Fibroblast of skin of right biceps (primary cell): ENCODE measurements at places on chromosomes 12 and 14.
A peak's percentile ranks its signal among the peaks of the same experiment; 100 is the strongest.

DNA sequence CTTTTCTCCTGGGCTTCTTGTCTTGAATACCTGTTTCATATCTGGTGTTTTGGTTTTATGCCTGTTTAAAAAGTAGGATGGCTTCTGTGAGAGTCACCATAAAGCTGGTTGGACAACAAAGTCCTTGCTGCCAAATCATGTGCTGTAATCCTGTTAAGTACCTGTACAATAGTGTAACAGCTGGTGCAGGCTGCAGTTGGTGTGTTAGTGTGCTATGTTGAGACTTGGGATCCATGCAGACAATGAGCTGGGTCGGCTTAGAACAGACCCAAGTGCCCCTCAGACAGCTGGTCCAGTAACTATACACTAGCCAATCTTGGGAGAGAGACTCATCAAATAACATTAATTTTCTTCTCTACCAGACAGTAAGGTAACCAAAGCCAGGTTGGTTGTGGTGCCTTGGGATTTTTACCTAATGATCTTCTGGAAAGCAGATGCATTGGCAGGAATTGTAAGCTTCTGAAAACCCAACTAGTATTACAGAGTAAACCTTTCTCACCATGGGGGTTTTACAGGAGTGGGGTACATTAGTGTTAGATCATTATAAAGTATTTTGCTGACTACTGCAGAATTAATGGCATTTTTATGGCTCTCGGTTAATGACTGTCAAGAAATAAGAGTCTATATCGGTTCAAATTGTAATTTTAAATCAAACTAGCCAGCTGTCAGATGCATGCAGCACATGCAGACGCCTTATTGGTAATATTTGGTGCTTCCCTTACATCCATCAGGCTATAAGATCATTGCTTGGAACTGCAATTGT is 231.2 kb downstream of the PDZRN4 start:
- DNase-seq, result no peak

- no peak for DNase-seq
Measured at GRCh38 chr12:22494319-22494718, 50.0 kb downstream of the C2CD5 start.

DNA sequence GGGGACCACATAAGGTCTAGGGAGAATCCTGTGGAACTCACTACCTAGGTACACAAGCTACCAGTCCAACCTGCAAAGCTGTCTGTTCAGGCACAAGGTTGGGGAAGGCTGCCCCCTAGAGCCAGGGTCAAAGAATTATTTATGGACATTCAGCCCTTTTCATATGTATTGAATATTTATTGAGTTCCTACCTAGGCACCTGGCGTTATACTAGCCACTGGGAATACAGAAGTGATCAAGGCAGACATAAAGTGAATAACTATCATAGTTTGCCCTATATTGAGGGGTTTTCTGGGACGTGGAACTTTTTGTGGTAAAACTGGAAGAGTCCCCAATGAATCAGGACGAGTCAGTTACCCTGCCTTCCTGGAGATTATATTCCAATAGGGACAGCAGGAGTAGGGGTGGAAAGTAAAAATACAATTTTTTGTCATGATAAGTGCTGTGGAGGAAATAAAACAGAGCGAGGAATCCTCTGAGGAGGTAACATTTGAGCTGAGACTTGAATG is 5.8 kb upstream of the SLC48A1 start:
- no peak for DNase-seq

DNA sequence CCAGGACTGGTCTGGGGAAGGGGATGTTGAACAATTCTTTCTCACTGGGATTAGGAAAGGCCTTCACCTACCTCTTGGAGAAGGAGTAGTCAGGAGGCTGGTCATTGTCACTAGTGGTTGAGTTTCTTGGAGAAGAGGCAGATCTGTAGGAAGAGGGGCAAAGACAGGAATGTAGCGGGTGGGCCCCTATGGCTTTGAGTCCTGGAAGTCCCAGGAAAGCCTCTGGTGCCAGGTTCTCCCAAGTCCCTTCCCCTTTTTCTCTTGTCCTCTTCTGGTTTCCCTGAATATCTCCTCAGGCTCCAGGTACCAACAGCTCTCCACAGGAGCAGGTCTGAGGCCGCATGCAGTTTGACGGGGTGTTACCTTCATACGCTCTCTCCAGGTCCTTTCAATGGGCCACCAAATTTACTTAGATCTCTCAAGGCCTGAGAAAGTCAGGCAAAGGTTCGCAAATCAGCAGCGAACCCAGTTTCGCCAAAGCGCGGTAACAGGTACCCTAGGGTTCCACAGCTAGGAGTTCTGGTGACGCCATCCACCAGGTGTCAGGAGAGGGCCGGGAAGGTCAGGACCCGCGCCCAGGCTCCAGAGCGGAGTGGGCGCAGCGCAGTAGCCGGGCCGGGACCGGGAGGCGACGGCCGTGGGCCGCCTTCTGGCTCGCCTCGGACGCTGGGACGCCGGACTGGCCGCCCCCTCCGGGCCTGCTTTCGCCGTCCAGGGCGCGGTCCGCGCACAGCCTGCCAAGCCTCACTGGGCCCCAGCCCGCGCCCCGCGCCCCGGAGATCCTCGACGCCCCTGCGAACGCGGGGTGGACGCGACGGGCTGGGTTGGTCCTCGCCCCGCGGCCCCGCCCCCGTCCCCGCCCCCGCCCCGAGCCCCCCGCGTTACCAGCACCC is 795 bp downstream of the SMAGP start:
- DNase-seq, result peak; percentile 51

DNA sequence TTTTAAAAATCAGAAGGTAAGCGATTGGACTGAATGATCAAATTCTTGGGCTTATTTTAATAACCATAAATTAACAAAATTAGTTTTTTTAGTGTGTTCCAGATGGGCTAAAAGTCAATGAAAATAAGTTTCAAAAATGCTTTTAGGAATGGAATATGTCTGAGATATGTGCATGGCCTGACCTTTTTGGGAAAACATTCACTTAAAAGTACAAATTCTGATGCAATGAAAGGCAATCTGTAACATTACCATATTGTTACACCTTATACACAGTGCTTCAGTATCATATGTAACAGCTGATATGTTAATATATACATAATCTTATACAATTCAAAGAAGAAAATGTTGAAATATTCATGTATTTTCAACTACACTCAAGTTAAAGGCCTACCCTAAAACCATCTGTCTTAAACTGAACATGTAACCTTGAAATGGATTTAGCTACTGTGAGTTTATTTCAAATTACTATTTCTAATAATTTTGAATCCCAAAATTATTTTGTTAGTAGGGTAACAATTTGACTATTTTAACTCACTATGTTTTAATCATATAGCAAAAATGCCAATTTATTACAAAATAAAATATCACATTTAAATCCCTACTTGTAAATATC is 84.8 kb downstream of the EEA1 start:
- DNase-seq, result peak; percentile 24

DNA sequence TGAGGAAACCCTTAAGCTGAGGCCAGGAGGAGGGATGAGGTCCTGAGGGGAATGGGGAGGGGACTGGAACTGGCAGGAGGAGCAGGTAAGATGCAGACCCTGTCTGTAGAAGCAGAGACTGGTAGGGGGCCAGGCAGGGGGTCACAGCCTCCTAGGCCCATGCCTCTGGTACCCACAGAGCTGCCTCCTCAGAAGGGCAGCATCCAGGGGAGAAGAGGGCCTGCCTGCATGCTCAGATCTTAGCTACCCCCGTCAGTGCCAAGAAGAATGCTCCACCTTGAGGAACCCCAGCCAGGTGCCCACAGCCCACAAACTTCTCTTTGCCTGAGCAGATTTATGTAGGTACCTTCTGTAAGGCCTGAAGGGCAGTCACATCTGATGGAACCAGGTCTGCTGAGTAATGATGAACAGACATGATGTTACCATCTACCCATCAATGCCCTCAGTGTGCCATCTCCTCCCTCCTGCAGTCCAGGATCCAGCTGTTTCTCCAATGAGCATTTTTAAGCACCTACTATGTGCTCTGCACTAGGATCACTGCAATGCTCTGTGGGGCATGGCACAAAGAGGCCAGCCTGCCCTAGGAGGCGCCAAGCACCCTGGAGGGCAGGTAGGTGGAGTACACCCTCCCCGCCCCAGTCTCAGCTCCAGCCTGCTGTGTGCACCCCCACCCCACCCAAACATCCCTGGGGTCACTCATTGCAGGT is 24.8 kb upstream of the ZFP36L1 start:
- DNase-seq, result no peak

GRCh38 chr14:78254911-78255461 is 84.8 kb downstream of the NRXN3 start:
- DNase-seq, result peak; percentile 79

DNA sequence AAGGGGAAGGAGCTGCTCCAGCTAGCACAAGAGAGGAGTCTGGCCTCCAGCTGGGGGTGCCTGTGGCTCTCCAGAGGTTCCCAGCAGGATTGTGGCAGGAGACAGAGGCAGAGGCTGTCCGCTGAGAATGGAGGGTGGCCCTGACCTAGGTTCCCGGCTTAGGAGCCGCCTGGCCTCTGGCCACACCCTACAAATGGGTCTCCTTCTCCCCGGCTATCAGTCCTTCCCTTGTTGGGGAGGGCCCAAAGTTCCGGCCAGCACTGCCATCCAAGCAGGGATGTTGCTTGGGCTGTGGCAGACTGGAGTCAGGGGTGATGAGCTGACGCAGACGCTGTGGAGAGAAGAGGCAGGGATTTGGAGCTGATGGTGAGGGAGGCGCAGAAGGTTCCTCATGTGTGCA is 23.1 kb downstream of the SLC6A12 start:
- no peak for DNase-seq

DNA sequence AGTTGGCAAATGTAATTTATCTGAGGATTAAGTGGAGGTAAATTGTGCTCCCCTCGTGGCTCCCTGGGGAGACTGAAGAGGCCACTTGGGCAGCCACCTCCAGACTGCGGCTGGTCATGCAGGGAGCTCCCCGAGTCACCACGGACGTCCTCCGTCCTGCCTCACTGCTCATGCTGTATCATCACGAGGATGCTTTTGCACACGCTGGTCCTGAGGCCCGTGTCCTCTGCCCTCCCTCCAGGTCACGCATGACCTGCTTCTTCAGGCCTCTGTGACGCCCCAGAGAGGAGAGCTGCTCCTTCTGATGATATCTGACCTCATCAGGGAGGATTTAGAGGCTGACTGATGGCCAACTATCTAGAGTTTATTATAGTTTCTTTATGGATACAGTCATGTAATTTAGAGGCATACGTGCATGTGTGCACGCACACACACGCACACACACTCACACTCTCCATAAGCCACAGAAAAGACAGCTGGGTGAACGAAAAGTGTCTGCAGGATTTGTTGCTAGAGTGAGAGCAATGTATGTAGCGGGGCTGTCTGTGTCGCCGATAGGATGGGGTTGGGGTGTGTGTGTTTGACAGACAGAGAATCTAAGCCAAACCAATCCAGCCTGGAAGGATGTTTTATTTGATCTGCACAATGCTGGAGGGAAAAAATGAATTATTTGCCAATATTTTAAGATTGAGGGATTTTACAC is 160.0 kb downstream of the ADGRD1 start:
- peak; percentile 57 for DNase-seq

GRCh38 chr12:38921025-38921677 is 15.8 kb upstream of the CPNE8 start:
- peak; percentile 7 for DNase-seq

GRCh38 chr12:119666900-119667576 is 895 bp upstream of the PRKAB1 start:
- no peak for DNase-seq

- peak; percentile 71 for DNase-seq
Measured at GRCh38 chr12:57146961-57147944, at the start of gene LRP1-AS. Gene LRP1-AS, minus strand, starts transcription at chr12:57147619.

GRCh38 chr14:104295681-104296387 is 157.4 kb downstream of the KIF26A start:
- no peak for DNase-seq

- DNase-seq, result no peak
Measured at GRCh38 chr12:26077915-26078702, 46.7 kb downstream of the BHLHE41 start.

DNA sequence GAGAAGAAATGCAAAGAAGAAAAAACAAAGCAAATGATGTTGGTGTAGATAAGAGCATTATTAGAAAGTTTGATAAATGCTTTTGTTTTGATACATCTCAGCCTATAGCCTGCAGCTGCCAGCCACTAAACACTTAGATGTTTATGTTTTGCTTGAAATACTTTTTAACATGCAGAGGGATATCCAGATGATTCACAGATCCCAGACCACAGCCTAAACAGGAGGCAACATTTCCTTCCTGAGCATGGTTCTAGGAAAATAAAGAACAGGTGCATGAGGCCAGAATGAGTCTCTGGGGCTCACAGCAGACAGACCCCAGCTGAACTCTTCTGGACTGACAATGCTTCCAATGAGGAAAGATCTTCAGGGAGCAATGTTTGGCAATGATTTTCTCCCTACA is 103.7 kb upstream of the EEA1 start:
- DNase-seq, result no peak

DNA sequence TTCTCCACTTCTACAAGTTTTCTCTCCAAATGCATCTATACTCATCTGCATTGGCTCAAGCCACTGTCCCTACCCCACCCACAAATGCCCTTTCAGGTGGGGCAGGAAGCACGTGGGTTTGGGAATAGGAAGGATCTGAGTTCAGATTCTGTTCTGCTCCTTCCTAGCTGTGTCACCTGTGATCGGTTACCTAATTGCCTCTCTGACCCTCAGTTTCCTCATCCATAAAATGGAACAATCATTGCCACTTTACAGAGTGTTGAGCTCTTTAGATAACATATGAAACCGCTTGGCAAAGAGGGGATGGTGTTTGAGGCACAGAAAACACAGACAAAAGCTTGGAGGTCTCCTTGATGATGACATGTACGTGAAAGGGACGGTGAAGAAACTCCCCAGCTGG is 34.5 kb downstream of the FOXN3 start:
- no peak for DNase-seq

- DNase-seq, result no peak
Measured at GRCh38 chr12:20398686-20399085, 30.3 kb downstream of the PDE3A start.

DNA sequence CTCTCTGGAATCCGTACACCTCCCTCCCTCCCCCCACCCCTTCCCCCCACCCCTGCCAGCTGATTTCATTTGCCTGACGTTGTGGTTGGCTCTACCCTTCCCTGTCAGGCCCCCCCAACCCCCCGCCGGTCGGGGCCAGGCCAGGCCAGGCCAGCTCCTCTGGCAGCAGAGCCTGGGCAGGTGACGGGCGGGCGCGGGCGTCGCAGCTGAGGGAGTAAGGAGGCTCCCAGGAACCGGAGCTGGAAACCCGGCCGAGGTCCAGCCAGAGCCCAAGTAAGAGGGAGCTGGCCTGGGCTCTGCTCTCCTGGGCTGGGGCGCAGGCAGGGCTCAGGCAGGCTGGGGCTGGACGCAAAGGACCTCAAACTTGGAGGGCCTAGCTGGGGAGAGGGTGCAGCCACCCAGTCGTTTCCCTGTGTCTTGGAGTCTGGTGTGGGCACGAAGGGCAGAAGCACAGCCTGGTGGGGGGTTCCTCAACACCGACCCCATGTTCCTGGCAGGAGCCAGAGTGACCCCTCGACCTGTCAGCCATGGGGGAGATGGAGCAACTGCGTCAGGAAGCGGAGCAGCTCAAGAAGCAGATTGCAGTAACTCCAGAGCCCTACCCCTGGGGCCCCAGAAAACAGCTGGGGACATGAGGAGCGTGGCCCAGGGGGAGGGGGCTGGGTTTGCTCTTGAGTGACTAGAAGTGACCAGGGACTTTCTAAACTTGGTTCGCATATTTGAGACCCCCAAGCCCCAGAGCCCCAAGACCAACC is at the start of gene GNB3:
GNB3 (plus strand) TSS at position 165 of the 755 bp plus-strand sequence; CDS start at position 528, 363 bp downstream.
- no peak for DNase-seq

GRCh38 chr12:46811185-46811584 is 14.6 kb downstream of the SLC38A4 start:
- no peak for DNase-seq

GRCh38 chr12:27555925-27556778 is 32.1 kb downstream of the PPFIBP1 start:
- peak; percentile 56 for DNase-seq
